ENCODE measurements at places on chromosomes 3 and 15.

DNA sequence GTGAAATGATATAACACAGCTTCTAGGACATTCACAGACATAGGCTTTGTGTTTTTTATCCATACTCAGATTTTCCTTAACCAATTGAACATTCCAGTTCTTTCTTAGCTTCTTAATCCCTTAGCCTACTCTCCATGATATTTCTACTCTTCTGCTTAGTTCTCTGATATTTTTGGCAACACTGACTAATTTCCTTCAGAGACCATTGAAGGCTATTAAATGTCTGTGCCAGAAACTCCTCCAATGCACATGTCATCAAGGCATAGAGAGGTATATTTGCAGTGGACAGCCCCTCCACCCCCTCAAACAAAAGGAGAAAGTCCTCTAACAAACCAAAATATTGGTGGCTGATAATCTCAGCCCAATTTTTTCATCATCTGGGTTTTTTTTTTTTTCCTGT is 105.9 kb upstream of the TSC22D2 start:
- DNase-seq, result no peak

DNA sequence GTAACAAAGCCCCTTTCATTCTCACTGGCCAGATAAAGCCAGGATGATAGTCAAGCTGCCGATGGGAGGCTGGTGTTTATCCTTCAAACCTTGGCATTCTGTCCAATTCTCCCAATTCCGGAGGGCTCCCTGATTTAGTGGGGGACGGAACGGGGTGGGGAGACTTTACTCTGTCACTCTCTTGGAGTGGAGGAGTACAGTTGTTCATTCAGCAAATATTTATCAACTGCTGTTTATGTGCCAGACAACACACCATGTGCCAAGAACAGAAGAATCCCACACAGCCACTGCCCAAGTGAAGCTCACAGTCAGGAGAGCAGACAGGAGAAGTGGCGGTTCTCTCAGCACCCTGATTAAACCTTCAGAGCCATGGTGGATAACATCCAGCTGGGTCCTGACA is 63.3 kb downstream of the WNT5A start:
- no peak for DNase-seq

GRCh38 chr15:35023804-35024203 is 35.7 kb upstream of the ZNF770 start:
- no peak for DNase-seq

DNA sequence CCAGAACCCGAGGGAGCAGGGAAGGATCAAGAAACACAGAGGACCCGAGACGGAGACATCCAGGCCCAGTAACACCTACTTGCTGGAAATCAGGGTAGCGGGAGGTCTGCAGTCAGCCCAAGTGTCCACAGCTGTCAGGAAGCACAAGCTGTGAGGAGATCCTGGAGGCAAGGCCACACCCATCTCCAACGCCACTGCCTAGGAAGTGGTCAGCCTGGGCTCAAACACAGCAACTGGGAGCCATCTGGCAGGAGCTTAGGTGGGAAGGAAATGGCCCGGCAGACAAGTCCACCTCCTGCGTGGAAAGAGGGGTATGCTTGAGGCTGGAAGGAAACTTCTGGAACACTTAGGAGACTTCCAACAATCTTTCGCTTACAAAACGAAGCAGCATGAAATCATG is 407.1 kb downstream of the VPS13C start:
- DNase-seq, result no peak

- no peak for DNase-seq
These were observed 206.3 kb downstream of the MEIS2 start for GRCh38 chr15:36894075-36894474.

- DNase-seq, result no peak
These were observed 131.1 kb upstream of the PPP2R3A start for GRCh38 chr3:135834465-135834864.

DNA sequence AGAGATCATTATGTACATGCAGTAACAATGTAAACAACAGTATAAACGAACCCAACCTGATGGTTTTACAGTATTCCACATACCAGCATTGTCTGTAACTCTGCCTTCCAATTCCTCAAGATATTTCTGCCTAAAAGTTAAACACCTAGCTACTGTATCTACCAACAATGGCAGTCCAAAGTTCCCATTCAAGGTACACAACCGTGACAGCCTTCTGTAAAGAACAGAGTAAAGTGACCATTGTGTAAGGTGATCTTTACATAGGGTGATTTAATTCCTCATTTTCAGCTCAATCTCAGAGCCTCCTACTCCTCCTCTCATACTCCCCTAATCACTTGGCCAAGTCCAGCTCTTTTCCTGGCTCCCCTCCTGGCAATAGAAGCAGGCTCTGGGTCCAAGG is 10.4 kb downstream of the SECISBP2L start:
- peak; percentile 49 for DNase-seq

DNA sequence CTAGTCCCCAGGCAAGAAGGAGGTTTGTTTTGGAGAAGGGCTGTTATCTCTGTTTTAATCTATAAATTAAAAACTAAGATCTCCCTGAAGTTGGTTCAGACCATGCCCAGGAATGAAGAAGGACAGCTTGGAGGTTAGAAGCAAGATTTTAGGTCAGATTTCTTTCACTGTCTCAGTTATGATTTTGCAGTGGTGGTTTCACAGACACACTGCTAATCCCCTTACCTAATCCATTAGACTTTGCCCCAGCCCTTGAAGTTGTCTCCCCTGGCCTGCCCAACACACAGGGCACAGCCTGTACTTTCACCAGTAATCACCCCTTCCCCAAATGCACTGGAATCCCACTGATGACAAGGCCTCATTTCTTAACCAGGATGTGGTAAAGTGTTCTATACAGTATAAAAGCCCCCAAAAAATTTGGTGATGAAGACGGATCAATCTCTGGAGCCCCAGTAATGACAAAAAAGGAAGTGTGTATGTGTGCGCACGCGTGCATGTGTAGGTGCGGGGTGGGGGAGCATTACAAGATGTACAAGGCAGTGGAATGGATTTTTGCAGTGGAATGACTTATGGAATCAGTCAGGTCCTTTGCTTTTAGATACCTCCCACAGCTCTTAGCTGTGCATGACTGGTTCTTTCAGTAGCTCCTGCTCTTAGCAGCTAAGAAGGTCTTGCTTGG is 73.1 kb upstream of the TERB2 start:
- DNase-seq, result no peak

DNA sequence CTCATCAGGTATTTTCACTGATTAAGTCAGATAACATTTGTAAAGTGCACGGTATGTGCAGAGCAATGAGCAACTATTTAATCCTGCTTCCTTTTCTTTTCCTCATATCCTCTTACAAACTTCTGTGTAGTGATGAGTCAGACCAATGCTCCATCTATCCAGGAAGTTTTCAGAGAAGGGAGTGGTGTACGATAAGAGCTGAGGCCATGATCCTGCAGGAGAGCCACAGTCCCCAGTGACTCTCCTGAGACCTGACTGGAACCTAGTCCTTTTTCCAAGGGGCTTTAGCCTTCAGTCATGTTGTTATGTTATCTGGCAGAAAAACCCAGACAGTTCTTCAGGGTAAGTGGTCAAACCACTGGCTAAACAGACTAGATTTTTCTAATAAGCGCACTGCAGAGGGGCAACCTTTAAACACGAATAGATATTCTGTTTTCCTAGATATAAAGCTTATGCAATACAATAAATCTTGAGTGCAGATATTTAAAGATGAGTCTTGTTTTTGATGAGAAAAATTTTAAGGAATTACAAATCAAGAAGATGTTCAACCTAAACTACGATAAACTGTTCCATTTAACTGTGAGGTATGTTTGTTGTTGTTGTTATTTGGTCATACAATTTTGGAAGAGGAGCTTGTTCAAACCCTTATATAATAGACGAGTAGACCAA is 110.5 kb upstream of the RAP2B start:
- no peak for DNase-seq

DNA sequence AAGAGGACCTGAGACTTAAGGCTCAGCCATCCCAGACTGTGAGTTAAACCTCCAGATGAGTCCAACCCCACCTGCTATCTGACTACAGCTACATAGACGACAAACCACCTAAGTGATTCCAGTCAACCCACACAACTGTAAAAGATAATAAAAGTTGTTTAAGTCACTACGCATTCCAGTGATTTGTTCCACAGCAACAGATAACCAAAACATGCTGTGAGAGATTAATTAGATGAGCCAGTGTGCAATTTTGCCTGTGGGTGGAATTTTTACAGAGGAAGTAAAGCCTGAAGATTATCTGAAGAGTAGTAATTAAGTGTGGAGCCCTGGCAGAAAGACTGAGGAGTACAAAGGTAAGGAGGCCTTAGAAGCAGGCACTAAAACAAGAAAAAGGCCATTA is 5.4 kb downstream of the BTBD1 start:
- DNase-seq, result peak; percentile 6

DNA sequence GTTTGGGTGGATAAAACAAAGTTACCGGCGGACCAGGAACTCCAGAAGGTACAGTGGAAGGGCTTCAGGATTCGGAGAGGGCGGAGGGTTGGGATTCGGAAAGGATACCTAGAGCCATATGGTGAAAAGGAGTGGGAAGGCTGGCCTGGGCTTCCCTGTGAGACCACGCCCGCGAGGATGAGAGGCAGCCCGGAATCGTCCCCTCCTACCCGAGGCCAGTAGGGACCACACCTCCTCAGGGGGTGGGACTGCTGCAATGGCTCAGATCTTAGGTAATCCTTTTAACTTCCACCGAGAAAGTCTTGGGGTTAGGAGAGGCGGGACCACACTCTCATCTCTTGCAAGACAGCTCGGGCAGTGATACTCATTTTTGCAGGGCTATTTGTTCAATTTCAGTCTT is 511.3 kb downstream of the OCA2 start:
- DNase-seq, result peak; percentile 47

DNA sequence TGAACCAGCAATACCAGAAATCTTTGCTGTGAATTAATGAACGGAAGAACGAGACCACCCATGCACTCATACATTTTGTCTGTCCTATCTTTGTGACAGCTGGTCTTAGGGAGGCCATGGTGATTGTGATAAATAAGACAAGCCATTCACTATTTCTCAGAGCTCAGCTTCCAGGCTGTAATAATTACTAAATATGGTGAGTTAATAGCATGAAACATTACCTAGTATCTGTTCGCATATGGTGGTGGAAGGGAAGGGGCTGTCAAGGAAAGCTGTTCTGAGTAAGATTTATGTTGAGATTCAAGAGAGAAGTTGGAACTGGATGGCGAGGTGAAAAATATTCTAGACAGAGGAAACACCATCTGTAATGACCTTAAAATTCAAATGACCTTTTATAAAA is 719.0 kb upstream of the ZNF385D start:
- DNase-seq, result no peak

GRCh38 chr3:115980709-115981108 is 357.4 kb downstream of the GAP43 start:
- DNase-seq, result no peak

GRCh38 chr3:179093807-179094206 is 22.2 kb upstream of the ZMAT3 start:
- DNase-seq, result no peak

DNA sequence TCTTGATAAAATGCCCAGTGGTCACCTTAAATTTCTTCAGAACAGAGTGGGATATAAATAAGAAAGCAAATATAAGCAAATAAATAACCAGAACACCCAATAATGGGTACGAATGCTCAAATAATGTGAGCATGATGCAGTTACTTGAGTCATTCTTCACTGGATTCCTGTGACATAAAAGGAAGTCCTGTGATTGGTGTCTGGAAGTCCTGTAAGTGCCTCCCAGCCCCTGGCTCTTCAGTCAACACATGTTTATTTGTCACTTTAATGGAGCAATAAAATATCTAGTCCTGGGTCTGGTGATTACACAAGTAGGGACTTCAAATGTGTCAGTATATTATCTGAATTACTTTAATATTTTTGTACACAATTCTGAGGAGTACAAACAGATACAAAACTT is 30.4 kb downstream of the TMEM212 start:
- DNase-seq, result no peak

GRCh38 chr3:94130690-94131089 is 67.8 kb downstream of the NSUN3 start:
- no peak for DNase-seq

GRCh38 chr3:57046101-57046765 is 14.2 kb upstream of the SPATA12 start:
- no peak for DNase-seq

DNA sequence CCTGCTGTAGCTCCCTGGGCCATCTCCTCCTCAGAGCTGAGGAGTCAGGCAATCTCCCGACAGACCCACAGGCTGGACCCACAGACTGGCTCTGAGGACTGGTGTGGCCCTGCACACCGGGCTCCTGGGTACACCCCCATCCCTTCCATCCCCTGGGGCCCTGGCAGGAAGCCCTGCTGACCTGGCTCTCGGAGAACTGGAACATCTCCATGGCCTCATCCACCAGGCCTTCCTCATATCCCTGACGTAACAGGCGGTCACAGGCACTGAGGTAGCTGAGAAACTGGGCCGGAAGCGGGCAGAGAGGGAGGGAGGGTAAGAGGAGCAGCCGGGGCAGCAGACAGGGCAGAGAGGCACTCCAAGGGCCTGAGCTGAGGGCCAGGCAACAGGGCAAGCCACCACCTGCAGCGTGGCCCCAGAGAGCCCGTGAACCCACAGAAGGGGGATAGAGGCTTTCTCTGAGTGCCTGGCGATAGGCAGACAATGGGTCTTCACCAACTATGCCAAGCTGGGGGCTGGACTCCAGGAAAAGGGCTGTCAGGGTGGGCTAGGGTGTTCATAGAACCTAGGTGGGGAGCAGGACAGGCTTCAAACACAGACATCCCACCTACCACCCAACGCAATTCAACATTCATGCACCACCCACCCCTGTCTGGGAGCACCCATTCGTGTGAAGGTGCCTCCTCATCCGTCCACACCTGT is 17.9 kb downstream of the KBTBD13 start:
- DNase-seq, result no peak

DNA sequence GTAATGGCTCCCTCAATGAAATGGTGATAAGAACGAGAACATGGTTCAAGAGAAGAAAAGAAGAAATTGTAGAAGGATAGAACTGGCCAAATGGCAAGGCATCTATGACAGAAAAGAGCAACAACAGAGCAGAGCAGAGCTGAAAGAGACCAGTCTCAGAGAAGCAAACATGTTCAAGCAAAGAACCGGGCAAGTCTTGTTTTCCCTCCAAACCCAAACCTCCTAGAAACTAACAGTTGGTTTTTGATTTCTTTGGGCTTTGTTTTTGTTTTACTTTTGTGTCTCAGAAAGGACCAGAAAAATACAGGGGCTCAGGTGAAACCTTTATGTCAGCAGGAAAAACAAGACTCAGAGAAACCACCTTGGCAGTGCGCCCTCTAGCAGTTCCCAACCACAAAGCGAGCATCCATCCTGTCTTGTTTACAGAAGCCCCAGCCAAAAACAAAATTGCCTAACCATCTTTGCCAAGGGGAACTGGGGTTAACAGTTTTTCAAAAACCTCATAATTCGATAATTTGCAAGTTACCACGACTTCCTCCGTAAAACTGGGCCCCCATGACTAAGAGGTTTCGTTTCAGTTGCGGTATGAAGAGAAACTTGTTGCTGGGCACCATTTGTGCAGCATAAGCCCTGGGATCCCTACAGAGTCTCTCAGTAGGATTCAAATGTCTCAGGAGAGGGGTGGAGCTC is 159.2 kb upstream of the SLC24A5 start:
- no peak for DNase-seq

DNA sequence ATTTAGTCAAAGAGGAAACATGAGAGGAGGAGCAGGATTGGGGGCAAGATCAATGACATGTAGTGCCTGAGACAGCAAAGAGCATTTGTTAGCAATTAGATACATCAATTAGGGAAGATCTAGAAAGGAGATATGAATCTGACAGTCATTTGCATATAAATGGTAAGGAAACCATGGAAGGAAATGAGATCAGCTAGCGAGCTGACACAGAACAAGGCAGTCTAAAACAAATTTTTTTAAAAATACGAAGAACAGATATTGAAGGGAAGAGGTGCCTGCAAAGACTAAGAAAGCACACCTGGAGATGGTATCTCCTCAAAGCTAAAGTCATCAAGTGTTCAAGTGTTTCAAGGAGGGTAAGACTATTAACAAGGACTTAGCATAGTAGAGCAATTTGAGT is 4.6 kb downstream of the EPM2AIP1 start:
- no peak for DNase-seq

All from Caco-2 (cell line).